Activated CD4-positive, alpha-beta memory T cell treated with anti-CD3 and anti-CD28 coated beads, Interleukin-2, amount 10 ng/mL, durations not matched to agents 7 days and 5 days (primary cell): ENCODE measurements at places on chromosomes 1 and 21.

DNA sequence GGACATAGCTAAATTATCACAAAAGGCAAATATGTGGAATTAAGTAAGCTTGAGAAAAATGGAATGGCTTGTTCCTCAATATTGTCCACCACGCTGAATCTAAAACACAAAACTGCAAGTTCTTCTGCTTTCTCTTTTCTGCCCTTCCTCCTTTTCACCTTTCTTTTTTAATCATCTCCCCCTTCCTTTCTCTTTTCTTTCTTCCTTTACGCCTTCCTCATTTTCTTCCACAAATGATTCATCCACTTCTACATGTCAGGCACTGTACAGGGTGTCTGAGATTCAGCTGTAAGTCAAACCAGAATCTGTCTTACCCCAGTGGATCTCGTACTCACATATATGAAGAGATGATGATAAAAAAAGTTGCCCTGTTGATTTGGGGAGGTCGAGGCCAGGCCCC lies 1182.5 kb downstream of the MRPL39 start:
- DNase-seq, result no peak

DNA sequence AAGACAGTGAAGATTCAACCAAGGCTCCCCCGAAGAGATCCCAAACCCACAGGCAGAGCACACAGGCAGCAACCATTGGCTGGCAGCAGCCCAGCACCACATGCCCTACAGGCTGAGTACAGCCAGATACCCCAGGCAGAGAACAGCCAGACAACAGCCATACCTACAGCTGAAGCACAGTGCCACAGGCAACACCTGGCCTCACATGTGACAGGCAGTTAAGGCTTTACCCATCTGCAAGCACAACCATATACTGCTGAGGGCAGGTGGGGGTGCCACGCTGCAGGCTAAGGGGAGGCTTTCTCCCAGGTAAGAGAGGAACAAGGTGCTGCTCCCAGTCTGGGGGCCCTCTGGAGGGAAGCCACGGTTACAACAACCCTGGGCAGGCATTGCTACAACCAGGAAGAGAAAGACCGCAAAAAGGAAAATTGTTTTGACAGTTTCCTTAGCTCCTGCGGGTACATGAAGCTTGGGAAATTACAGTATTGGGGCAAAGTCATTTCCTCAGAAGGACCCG lies 12.3 kb downstream of the CHIT1 start:
- no peak for DNase-seq

DNA sequence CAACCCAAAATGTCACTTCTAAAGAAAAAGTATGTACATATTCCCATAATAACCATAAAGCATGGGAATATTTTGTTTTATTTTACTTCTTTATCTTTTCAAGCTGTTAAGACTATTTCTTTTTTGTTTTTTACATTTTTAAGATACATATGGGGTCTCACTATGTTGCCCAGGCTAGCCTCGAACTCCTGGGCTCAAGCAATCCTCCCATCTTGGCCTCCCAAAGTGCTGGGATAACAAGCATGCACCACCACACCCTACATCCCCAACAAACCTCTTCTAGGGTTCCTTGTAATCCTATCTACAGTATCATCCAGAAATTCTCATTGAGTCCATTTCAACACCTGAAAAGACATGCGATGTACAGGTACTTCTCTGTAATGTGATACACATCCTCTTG lies 87.5 kb downstream of the TM2D1 start:
- no peak for DNase-seq

GRCh38 chr1:111895469-111895868 lies 94.0 kb downstream of the KCND3 start:
- DNase-seq, result no peak

DNA sequence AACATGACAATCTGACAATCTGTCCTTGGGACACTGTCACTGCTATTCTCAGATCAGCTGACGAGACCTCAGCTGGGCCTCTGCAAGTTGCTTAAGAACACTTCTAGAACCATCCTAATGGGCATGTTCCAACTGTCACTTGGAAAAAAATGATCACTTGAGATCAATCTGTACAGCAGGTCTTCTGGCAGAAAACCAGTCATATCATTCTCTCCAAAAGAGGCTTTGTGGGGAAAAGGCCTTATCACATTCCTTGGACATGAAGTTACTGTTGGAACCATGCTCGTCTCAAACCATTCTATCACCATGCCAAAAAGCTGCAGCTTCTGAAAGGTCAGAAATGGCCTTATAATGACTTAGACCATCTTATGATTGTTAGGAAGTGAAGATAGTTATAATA lies 744.2 kb downstream of the USP25 start:
- DNase-seq, result no peak

DNA sequence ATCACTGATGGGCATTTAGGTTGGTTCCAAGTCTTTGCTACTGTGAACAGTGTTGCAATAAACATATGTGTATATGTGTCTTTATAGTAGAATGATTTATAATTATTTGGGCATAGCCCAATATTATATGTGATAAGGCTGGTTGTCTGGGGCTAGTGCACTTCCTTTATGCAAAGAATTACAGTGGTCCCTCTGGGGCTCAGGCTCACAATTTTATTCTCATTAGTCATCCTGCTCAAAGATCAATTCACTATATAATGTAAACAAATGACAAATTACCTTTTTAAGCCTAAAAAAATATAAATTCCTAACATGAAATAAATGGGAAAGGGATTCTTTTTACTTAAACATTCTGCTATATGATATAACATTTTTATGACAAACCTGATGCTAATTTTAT lies 5.0 kb downstream of the PLPPR4 start:
- no peak for DNase-seq

DNA sequence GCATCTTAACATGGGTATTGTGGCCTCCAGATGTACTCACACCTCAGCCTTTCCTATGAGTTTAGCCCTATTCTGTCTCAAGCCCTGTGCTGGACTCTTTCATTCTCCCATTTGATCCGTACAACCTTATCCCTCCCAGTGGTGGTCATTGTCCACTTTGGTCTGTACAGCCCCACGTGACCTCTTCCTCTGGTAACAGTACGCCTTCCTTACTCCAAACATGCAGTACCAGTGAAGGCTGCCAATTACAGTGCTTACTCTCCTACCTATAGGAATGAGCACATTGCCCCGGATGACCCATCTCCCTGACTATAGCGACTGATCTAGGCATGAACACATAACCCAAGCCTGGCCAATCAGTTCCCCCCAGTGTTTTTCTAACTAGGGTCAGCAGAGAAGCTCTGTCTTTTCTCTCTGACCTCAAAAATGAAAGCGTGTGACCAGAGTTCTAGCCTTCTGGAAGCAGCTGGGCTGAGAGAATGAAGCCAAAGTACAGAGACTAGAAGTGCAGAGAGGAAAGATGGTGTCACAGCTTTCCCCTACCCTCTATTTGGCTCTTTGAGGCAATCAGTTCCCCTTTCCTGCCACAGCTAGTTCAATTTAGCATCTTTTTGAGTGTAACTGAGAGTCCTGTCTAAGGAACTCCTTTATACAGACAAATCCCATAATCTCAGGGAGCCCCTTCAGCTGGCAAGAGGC lies 9.9 kb upstream of the QSOX1 start:
- no peak for DNase-seq

GRCh38 chr1:80310703-80311245 lies 1304.2 kb upstream of the ADGRL4 start:
- no peak for DNase-seq

DNA sequence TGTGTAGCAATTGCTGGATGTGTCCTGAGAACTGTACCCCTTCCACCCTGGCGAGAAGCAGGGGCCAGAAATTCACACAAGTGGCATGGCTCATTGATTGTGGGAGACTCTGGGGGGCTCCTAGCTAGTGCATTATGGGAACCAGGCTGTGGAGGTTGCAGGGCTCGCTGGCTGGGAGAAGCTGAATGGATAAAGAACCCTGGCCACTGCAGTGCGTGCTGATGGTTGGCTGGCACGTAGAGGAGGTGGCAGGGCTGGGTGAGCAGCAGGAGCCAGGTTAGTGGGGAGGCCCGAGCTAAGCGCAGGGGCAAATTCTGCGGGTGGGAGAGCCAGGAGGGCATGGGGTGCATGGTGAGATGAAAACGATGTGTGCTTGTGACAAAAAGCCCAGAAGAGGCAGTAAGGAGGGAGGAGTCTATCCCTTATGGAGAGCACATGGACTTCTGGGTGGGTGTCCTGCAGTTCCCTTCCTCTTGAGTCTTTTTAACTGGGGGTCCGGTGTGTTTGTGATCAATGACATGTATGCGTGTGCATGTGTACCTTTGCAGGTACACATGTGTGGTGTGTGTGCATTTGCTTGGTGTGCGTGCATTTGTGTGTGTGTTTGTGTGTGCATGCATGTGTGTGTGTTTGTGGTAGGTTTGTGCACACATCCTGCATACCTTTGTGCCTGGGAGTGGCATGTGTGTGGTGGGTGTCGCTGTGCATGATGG lies 3.6 kb downstream of the GUK1 start:
- peak; percentile 14 for DNase-seq

GRCh38 chr1:212774584-212774983 lies 17.0 kb downstream of the NSL1 start:
- DNase-seq, result no peak

GRCh38 chr1:203028784-203029553 lies 2.7 kb downstream of the PPFIA4 start:
- no peak for DNase-seq

DNA sequence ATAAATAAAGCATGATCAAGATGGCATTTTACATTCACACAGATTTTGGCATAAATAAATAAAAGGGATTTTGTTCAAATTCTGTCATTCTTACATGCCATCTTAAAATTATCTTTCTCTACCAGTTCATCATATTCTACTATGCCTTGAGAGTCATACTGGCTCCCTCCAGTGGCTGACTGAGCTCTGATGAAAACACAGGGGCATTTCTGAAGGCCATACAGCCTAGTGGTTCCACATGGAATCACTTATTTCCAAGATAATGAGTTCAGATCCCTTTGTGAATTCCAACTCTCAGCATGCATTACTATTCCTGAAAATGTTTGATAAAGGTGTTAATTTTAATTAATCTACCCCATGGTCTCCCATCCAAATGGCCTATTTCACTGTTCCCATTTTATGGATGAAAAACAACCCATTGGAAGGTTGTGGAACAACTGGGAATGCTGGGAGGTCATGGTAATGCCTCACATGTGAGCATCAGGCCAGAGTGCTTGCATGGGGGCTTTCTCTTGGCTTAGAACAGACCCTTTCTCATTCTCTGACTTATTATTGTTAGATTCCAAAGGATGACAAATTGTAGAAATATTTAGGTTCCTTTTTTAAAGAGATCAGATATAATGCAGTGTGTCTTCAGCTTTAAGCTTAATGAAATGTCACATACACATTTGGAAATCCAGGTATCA lies 622.4 kb upstream of the PKN2 start:
- DNase-seq, result no peak

- DNase-seq, result no peak
Observed at GRCh38 chr21:35225573-35225972, 176.5 kb upstream of the RUNX1 start.

GRCh38 chr21:25385911-25386474 lies 221.3 kb downstream of the MRPL39 start:
- no peak for DNase-seq

DNA sequence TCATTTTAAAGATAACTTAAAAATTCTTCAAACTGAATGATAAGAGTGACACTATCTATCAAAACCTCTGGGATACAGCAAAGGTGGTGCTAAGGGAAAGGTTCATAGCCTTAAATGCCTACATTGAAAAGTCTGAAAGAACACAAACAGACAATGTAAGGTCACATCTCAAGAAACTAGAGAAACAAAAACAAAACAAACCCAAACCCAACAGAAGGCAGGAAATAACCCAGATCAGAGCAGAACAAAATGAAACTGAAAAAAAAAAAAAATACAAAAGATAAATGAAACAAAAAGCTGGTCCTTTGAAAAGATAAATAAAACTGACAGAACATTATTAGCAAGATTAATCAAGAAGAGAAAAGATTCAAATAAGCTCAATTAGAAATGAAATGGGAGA lies 6.8 kb downstream of the ODF2L start:
- DNase-seq, result no peak

DNA sequence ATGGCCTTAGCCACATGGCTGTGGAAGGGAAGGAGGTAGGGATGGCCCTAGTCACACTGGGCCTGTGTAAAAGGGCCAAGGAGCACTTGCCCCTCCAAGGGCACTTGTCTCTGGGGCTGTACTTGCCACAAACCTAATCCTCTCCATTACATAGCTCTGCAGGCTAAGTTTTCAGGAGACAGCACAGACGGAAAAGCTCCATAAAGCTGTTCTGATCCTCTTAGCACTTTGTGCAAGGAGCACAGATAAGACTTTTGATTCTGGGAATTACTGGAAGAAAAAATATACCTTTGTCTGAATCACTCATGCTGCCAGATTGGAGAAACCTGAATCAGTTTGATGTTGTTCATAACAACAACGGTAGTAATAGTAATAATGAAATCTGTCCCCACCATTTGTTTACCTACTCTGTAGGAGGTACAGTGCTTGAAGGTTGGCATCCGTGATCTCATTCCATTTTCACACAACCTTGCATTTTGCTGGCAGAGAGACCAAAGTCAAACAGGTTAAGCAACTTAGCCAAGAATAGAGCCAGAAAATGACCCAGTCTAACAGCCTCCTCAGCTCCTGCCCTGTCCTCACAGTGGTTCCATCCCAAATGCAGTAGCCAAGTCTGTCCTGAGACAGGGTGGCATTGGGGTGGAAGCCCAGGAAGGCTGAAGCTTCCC lies 207.1 kb downstream of the ROR1 start:
- DNase-seq, result no peak

- no peak for DNase-seq
Observed at GRCh38 chr1:167697667-167698141, 24.1 kb upstream of the MPZL1 start.

- no peak for DNase-seq
Observed at GRCh38 chr1:239583536-239583935, 197.2 kb downstream of the CHRM3 start.

GRCh38 chr1:107555578-107555977 lies 409.4 kb downstream of the VAV3 start:
- no peak for DNase-seq

GRCh38 chr1:91583326-91583755 lies 82.7 kb downstream of the CDC7 start:
- DNase-seq, result no peak

- DNase-seq, result no peak
Observed at GRCh38 chr1:96492236-96492635, 229.3 kb upstream of the PTBP2 start.

DNA sequence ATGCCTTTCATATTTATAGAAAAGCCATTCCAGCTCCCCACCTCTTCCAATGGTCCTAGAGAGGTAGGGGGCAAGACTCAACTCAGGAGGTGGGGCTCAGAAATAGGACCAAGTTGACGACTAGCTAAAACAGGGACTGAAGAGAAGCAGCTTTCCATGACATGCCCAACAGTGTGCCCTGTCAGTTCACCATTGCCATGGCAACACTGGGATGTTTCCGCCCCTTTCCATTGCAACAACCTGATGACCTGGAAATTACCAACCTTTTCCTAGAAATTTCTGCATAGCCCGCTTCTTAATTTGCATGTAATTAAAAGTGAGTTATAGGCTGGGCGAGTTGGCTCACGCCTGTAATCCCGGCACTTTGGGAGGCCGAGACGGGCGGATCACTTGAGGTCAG lies 22.4 kb upstream of the INTS3 start:
- DNase-seq, result no peak

GRCh38 chr1:118933051-118933781 lies 54.9 kb downstream of the TBX15 start:
- no peak for DNase-seq

- DNase-seq, result no peak
Observed at GRCh38 chr1:218896202-218896601, 277.5 kb upstream of the LYPLAL1 start.
